Head of caudate nucleus (tissue), 42 donors: ENCODE measurements at places on chromosomes 7 and 10.

DNA sequence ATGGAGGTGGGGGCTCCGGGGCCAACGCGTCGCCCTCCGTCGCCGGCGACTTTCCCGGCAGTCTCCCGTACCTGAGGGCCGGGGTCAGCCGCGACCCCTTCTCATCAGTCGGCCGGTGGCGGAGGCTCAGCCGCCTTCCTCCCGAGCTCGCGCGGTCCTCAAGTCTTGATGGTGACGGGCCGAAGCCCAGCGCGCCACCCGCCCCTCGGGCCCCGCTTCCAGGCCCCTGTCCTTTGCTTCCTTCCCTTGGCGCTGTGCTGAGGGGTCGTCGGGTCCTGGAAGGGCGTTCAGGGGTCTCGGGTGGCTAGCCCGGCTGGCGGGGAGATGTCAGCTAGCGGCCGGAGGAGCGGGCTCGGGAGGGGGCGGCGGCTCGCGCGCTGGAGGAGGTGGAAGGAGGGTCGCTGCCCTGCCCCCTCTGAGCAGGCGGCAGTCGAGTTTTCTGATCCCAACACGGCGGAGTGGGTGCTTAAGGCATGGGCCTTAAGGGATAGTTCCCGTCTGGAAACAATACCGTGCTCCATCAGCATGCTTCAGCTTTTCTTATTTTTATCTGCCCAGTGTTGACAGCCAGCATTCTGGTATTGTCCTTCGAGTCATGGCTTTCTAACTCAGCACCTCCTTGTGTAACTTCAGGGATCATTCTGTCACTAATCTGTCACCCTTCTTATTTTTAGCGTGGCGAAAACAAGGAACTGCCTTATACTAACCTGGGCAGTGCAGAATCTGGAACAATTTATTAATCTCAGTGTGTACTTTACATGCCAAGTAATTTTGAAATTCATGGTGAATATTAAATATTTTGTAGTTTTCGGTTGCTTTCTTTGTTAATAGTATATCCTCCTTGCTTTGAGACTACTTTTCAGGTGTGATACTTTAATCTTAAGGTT is 748 bp downstream of the PHTF2 start:
- DNase-seq, result peak; percentile 21

GRCh38 chr7:51253157-51253556 is 63.5 kb downstream of the COBL start:
- DNase-seq, result no peak

- no peak for DNase-seq
These were observed 41.0 kb downstream of the ZEB1 start for GRCh38 chr10:31359979-31360378.

DNA sequence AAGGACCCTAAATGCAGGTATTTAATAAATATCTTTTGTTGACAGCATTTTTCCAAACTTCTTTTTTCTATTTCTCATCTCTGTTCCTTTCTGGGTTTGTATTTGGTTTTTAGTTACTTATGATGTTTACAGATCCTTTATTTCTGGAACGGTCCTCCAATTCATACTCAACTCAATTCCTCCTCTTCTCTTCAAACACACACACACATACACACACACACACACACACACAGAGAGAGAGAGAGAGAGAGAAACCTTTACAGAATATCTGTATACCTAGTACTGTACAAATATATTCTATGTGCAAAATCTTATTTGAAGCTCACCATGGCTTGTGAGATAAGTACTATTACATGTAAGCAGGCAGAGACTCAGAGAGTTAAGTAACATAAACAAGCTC is 21.6 kb upstream of the GOT1 start:
- DNase-seq, result no peak

GRCh38 chr10:78806681-78807221 is 262.0 kb upstream of the ZMIZ1 start:
- DNase-seq, result no peak

DNA sequence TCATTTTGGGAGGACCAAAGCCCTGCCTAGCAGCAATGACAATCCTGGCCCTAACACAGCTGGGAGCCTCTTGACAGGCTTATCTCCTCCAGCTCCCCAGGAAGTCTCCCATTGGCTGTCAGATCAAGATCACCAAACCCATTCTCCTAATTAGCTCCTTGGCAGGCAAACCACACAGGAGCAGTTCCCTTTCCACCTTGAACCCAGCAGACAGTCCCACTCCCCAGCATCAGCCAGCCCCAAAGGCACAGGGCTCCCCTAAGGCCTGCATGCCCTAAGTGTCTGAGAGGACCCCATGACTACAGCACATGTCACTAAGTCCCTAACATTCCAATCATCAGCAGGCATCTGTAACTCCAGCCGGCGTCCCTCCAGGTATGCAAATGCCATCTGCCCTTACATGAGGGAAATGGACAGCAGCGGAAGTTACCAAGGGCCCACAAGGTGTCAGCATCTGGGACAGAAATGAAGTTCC is 348.5 kb downstream of the KCNMA1 start:
- no peak for DNase-seq

DNA sequence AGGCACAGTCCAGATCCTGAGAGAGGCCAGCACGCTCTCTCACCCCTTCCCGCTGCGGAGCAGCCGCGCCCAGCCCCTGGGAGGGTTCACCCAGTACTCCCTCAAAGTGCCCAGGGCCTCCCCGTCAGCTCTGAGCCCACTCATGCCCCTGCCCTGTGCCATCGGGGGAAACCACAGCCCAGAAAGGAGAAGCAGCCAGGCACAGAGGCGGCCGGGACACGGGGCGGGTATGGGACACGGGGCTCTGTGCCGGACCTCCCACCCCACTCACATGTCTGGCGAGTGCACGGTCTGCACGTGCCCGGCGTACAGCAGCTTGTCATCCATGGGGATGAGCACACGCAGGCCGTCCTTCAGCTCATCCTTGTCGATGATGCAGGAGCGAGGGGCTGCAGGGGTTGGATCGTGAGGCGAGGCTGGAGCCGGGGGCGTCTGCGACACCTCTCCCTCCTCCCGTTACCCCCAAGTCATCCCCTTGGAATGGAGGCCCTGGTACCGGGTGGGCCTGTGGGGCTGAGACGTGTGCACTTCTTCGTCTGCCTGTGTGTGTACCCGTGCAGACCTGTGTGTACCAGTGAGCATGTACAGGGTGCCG is 38.2 kb downstream of the SLC29A4 start:
- DNase-seq, result no peak

DNA sequence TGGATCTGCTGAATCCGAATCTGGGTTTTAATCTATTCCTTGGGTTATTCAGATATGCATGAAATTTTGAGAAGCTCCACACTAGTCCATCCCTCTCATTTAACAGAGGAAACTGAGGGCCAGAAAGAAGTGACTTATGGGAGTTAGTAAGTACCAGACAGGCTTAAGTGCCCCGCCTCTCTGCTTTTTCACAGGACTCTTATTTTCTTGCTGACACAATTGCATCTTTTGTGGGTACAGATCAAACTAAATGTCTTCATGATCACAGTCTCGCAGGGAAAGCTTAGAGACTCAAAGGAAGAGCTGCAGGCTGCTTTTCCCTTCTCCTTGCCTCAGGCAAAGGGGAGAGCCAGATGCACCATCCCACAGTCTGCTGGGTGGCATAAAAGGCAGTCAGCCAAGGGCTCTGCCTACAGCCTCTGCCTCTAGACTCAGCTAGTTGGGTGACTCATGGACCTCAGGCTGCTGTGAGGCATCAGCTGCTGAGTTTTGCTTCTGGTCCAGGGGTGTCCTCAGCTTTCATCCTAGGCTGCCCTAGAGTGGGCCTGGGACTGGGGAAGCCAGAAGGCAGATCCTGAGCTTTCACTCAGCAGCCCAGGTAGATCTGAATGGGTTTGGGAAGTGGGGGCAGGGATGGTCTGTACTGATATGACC is 11.6 kb downstream of the GOLGA7B start:
- DNase-seq, result peak; percentile 73

DNA sequence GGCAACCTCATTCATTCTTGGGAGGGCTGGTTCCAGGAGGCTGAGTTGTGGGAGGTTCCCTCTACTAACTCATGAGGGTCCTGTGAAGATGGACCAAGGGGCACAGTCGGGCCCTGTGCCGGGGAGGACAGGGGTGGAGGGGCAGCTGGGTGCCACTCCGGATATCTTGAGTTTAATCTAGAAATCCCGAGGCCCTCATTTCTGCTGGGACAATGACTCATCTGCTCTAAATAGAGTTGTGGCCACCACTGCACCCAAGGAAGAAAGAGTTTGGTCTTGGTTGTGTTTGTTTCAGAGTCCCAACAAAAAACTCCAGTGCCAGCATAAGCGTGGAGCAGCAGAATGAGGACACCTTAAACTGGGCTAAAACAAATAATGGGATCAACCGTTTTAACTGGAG is 82.4 kb downstream of the EBF3 start:
- no peak for DNase-seq

DNA sequence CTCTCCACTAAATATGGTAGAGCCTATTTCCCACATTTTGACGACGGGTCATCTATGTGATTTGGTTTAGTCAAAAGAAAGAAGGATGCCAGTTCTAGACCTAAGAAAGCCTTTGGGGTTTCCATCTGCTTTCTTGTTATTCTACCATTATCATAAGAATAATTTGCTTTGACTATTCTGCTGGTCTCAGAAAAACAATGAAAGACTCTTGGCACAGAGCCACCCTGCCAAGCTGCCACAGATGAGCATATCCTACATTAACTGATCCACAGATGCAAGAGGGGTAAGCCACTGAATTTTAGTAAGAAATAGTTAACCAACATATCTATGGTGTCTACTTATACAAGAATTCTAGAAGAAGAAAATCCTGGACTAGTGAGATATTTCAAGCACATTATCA is 158.6 kb upstream of the MAGI2 start:
- DNase-seq, result no peak

GRCh38 chr7:24417526-24418120 is 133.6 kb downstream of the NPY start:
- DNase-seq, result no peak

DNA sequence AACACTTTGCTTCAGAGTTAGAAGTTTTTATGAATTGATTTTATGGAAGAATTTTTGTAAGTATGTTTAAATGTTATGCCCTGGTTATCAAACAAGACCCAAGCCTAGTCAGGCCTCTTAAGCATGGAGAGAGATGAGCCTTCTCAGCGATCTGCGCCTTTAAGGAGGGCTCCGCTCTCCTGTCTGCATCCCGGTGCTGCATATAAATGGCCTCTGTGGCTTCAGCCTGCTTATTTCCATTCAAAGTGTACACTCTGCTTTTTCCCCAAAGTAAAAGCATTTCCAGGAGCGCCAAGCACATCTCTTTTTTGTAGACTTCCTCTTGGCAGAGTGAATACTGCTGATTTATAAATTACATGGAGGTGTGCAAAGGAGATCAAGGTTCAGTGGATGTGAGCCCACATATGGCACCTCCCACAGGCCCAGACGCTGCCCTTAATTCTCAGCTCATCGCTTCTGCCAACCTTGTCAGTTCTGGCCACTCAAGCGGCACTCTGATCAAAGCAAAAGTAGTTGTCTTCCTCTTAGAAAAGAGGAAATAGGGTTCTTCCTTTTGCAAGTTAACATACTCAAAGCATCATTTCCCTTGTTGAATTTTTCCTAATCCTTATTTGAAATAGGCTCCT is 70.0 kb upstream of the SFMBT2 start:
- DNase-seq, result no peak

- DNase-seq, result no peak
These were observed 301.9 kb downstream of the AHR start for GRCh38 chr7:17600340-17600752.

DNA sequence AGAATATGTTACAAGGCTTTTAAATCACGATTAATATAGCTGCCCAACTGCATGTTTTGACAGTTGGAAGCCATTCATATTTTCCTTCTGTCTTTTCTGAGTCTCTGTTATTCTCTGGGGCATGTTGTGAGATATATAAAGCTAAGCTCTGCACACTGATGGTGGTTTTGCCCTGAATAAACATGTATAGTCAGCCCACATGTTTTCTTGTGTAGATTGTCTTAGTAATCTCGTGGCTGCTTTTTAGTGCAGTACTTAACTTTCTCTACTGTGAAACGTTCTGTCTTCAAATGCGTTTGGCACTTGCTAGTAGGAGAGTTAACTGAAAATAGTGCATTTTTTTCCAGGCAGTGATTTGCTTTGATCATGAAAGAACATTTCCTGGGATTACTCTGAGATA is 268.5 kb downstream of the DNAJB9 start:
- no peak for DNase-seq

DNA sequence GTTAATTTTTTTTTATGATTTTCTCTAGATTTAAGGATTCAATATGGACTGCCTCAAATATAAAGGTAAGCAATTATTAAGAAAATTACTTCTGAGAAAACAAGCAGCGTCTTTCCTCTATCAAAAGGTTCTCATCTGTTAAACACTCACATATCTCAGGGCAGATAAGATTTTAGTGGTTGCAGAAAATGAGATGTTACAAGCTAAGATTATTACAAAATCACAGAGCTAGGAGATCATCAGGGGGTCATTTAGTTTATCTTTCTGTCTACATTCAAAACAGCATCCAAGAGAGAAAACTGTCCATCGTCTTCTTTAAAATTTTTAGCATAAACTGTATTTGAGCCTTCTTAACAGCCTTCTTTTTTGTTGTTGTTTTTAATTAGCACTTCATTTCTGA is 29.1 kb upstream of the RHOBTB1 start:
- DNase-seq, result no peak

DNA sequence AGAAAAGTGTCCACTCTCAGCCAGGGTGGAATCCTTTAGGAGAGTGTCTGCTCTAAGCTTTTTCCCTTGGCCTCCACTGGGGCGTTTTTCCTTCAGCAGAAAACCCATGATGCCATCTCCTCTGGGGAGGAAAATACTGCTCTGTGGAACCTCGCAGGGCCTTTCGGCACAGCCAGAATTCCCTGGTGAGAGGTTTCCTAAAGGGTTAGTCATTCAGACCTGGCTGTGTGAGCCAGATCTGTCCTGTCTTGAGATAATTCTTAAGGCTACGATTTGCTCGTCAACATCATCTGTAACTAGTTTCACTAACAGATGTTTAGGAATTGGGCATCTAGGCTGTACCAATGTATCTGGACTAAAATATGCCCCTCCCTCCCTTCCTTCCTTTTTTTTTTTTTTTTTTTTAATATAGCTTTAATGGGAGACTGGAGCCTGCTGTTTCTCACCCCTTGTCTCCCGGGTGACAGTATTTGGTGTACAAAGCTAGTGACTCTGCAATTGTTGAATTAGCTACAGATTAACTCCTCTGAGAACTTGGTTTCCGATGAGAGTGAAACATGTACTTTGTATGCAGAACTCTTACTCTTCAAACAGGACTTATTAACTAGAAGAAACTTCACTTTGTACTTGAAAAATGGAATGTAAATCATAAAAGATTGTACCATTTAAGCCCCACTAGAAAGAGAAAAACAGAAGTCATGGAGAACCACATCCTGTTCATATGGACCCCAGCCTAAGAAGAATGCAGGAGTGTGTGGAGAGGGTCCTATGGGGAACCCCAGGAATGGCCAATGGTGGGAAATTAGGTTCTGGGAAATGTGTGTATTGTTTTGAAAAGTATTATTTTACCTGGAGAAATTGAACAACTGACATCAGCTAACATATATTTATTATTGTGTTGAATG is 230.9 kb downstream of the CAMK1D start:
- no peak for DNase-seq

DNA sequence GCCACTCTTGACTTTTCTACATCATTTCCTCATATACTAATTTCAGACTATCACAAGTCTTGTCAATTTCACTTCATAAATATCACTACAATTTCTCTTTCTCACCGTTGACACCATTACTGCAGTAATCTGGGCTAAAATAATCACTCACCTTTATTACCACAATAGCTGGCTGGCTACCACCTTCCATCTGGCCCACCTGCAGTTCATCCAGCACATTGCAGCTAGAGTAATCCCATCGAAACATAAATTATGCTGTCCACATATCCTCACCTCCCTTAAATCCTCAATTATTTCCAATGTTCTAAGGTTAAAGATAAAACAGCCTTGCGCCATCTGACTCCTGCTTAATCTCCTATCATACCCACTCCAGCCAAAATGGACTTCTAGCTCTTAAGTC is 16.0 kb downstream of the DGKB start:
- no peak for DNase-seq
